ENCODE measurements at places on chromosomes 3 and 15.

DNA sequence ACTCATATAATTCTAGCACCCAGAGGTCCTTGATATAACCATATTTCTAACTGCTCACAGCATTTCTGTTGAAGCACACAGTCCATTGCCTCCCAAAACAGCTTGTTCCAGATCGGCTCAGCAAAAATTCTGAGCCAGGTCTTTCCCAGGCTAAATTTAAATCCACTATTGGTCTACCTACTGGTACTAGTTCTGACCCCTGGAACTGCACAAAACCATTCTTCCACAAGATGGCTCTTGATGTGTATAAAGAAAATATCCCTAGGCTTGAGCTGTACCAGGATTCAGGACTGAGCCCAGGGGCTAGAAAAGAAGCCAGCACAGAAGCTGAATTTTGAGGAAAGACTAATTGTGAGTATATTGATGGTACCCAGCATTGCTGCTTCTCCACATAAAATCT, 75.4 kb upstream of the ABHD17C start:
- DNase-seq: no peak

GRCh38 chr3:197494366-197495058, 61.3 kb downstream of the BDH1 start:
- no peak for DNase-seq

GRCh38 chr15:52247461-52247860, 48.1 kb downstream of the MYO5C start:
- no peak for DNase-seq

- DNase-seq: no peak
Observed at GRCh38 chr15:62212741-62213140, 47.7 kb upstream of the C2CD4B start.

DNA sequence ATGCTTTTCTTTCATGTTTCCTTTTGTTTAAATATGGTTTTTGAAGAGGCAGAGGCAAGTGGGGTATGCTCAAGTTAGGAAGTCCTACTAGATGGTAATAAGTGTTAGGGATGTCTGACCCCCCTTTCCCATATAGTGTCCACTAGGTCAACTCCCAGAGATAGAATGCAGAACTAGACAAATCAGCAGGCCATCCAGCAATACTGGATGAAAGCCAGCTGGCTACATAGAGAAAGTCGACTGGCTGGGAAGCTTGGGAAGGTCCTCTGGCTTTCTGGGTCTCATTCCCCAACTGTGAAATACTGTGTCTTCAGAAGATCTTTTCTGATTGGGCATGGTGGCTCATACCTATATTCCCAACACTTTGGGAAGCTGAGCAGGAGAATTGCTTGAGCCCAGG, 113.8 kb downstream of the SNRK start:
- DNase-seq: no peak

- DNase-seq: peak; percentile 47
Observed at GRCh38 chr3:189132231-189132671, 39.5 kb upstream of the TPRG1 start.

DNA sequence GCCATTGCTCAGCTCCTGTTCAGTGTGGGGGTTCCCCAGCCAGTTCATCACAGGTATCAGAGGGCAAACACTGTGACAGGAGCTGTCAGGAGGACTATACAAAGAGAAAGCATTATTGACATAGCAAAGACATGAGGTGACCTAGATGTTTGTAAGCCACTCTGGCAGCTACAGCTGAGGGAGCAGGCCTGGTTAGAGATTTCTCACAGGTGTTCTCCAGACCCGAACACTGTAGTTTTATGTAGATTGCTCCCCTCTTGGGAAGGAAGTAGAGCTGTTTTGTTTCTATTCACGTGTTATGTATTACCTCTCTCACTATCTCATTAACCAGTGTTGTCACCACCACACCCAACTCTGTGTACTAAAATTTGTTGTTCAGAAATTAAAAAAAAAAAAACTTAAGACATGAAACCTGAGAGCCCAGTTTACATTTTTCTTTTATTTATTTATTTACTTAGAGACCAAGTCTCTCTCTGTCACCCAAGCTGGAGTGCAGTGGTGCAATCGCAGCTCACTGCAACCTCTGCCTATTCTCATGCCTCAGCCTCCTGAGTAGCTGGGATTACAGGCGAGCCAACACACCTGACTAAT, 123.7 kb downstream of the RBPMS2 start:
- no peak for DNase-seq

DNA sequence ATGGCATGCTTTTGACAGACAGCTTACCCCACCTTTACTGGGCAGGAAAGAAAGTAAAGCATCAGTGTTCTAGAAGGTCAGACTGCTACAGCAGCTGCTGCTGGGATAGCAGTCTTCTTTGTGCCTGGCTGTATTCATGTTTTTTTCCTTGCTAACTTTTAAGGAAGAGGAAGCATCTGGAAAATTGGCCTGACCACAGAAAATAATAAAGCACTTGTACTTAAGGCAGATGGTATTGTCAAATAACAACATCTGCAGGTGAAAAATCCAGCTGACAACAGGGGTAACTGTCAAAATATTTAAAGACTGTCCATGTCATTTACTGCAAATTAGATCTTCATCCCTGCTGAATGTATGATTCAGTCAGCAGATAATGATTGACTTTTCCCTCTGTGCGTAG, 229.0 kb downstream of the OXSM start:
- DNase-seq: no peak

GRCh38 chr3:173743516-173743915, 346.0 kb downstream of the NLGN1 start:
- DNase-seq: no peak

DNA sequence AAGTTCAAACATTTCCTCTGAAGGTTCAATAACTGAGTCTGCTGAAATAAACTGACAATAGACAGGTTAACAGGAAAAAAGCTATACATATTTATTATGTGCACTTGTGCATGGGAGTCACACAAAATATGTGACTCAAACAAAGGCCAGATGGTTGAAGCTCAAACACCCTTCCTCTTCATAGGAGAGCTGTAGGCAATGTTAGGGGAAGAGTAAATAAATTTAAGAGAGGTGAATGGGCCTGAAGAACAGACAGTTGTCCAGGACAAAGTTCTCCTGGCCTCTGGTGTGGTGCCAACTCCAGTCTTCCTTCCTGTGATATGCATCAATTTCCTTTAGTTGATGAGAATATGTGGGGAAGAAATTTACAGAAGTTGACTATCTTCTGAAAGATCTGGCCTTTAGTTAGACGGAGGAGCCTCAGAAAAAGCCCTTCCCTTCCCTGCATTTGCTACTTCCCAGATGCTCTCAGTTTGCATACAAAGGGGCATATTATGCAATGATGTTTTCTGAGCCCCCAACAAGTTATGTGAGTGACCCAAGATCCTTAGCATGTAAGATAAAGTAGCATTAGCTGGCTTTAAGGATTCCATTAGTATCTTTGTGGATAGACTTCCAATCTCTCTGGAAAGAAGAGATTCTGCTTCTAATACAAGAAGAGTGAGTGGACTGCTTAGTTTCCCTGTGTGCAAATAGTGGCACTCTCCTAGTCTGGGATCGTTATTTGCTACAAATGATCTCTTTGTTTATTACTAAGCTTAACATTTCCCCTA, 96.4 kb upstream of the IGSF10 start:
- DNase-seq: no peak

- DNase-seq: no peak
Observed at GRCh38 chr3:127324076-127324475, 36.2 kb upstream of the PRR20G start.
